Stomach (tissue), 19 donors: ENCODE measurements at places on chromosomes 3 and 15. TPM values are rescaled to one million over a fixed set of nuclear protein-coding genes. Genes with fewer than 3 reads are reported as not detected.

DNA sequence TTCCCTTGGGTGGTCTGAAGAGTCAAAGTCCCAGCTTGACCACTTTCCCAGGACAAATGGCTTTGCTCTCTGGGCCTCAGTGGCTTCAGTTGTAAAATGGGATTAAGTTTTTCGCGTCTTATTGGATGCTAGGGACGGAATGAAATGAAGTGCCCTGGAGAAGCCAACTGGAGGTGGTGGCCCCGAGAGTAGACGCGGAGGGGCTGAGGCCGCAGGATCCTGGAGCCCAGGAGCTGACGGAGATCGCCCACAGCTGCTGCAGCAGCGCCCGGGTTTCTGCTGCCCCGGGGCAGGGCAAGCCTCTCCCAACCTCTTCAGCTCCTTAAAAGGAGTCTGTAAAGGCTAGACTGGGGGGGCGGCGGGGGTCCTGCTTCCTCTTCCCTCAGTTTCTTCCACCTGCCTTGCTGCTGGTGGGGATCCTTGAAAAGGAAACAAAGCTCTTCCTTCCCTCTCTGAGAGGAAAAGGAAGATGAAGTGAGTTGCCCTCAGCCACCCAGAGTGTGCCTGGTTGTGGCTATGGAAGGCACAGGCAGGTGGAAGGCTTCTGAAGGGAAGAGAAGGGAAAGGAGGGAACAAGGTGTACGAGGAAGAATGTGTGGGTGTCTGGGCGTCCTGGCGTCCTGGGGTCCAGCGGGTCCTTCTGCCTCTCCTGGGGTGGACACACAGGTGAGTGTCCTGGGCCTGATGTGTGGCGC lies 967 bp upstream of the BNC1 start:
- DNase-seq = no peak

GRCh38 chr15:31402003-31402402 lies 75.4 kb downstream of the KLF13 start:
- no peak for DNase-seq

DNA sequence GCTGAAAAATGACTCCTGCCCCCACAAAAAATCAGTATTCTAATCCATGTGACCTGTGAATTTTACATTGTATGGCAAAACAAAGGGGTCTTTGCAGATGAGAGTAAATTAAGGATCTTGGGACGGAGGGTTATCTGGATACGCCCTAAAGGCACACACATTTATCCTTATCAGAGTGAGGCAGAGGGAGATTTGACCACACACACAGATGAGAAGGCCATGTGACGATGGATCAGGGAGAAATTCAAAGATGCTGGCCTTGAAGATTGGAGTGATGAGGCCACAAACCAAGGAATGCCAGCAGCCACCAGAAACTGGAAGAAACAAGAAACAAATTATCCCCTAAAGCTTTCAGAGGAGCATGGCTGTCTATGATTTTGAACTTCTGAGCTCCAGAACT lies 288.5 kb downstream of the XXYLT1 start:
- no peak for DNase-seq

GRCh38 chr3:115838786-115839185 lies 215.5 kb downstream of the GAP43 start:
- DNase-seq = no peak

GRCh38 chr15:61681038-61681418 lies 379.2 kb downstream of the VPS13C start:
- DNase-seq = no peak

DNA sequence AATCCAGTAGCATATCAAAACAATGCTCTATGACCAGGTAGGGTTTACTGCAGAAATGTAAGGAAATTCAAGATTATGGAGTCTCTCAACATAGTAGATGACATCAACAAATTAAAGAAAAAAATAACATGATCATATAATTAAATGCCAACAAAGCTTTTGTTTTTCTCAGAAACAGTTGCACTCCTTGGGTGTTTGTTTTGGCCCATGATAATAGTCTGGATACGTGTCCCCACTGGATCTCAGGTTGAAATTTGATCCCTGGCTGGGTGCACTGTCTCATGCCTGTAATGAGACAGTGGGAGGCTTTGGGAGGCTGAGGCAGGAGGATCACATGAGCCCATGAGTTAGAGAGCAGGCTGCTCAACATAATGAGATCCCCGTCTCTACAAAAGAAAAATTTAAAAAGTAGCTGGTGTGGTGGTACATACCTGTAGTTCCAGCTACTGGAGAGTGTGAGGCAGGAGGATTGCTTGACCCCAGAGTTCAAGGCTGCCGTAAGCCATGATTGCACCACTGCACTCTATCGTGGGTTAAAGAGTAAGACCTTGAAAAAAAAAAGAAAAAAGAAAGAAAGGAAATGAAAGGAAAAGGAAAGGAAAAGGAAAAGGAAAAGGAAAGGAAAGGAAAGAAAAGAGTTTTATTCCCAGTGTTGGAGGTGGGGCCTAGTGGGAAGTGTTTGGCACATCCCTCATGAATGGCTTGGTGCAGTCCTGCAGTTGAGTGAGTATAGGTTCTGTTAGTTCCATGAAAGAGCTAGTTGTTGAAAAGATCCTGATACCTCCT lies 53.3 kb upstream of the FOXB1 start:
- no peak for DNase-seq

DNA sequence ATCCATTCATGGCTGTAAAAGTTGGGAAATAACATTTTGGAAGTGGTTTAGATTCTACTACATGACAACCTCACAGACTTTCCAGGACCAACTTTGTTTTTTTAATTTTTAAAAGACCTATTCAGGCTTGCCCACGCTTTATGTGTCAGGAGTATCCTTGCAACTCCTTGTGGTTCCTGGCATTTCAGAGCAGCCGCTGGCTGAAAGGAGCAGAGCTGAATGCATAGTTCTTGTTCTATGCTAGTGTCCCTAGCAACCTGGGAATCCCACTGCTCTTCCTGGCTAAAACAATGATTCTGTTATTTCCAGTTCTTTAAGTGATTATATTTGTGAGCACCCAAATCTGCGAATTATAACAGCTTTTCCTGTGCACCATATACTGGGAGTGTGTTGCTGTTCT lies 34.9 kb downstream of the CP start:
- DNase-seq = no peak

- DNase-seq = no peak
Measured at GRCh38 chr3:148101061-148101460, 596.6 kb upstream of the AGTR1 start.

DNA sequence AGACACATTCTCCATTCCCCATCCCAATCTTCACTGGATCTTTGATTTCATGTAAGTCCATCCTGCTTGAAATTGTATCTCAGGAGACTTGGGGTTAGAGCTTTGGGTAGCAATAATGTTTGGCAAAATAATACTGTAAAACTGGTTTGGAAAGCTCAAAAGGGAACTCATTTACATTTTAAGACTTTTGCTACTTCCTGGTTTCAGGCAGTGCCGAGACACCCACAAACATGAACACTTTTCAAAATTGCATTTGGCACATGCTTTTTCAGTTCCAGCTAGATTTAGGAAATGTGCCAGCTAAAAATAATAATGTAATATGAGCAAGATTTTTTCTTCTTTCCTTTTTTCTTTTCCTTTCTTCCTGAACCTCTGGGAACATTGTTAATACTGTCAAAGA lies 145.7 kb upstream of the CBLB start:
- no peak for DNase-seq

GRCh38 chr3:11096266-11097139 lies 57.8 kb upstream of the HRH1 start:
- DNase-seq = peak; percentile 84

- DNase-seq = no peak
Measured at GRCh38 chr15:100241572-100242482, 99.9 kb downstream of the ADAMTS17 start.

DNA sequence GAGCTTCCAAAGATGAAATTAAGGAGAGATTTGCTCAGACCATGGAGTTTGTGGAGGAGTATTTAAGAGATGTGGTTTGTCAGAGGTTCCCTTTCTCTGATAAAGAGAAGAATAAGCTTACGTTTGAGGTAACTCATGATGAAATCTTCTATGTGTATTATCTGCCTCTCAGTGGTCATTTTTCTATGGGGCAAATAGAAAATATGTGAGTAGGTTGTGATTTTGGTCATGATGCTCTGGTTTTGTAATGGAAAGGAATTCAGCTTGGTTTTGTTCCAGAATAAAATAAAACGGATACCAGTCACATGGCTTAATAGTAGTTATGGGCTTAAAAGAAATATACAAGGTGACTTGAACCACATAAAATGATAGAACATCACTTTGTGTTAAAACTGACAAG lies 181.1 kb downstream of the ITPR1 start:
- no peak for DNase-seq

GRCh38 chr15:25847051-25847450 lies 16.1 kb downstream of the ATP10A start:
- no peak for DNase-seq

DNA sequence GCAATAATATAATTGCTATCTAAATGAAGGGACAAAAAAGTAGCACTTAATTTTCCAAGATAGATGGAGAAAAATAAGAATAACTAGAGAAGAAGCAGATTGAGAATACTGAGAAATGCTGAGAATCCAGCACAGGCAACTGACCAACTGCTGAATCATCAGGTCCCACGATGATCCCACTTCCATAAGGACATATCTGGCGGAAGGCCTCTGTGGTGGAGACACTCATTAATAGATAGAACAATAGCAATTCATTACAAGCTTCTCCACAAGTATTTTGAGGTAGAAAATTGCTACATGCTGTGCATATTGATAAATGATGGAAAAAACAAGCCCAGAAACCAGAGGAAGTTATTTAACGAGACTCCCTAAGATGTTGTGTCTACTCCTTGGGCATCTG lies 105.9 kb downstream of the DUT start:
- DNase-seq = no peak

DNA sequence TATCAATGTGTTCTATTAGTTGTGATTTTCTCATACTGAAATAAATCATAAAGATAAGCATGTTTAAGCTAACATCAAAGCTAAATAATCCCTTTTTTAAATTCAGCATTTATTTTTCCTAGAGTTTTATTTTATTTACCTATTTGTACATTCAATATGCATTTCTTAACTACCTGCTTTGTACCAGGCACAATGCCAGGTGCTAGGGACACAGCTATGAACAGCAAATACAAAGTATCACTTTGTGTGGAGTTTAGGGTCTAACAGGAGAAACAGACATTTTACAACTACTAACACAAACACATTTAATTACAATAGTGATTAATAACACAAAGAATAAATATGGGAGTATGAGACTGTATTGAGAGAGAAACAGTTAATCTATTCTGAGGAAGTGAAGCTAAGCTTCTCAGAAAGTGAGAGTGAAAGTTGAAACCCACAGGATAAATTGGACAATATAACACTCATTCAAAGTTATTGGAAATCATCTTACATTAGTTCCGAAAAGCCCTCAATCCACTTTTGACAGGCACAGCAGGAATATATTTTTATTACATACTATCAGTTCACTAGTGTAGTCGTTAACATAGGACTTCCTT lies 159.6 kb downstream of the GBE1 start:
- no peak for DNase-seq

GRCh38 chr15:61169275-61169903 lies 59.7 kb downstream of the RORA start:
- DNase-seq = no peak

The ARID3B gene
- total RNA-seq = 6.2 TPM

The AADACL2 gene
- not detected for total RNA-seq

The ABHD10 gene
- total RNA-seq = 32.5 TPM

The ZDHHC23 gene
- total RNA-seq = 93.9 TPM

The DHX30 gene
- total RNA-seq = 40.8 TPM

The FBXL22 gene
- total RNA-seq = 7.7 TPM
